GM18507 (cell line): ENCODE measurements at places on chromosomes 2 and 18.

- DNase-seq: no peak
Observed at GRCh38 chr2:144217853-144218633, 301.9 kb downstream of the ZEB2 start.

GRCh38 chr2:228599781-228600180, 418.3 kb upstream of the SPHKAP start:
- no peak for DNase-seq

GRCh38 chr2:151902829-151903228, 74.6 kb upstream of the ARL5A start:
- no peak for DNase-seq

- no peak for DNase-seq
Observed at GRCh38 chr2:223008162-223008561, 43.8 kb upstream of the KCNE4 start.
